ENCODE measurements at places on chromosomes 3 and 15. TPM values are rescaled to one million over a fixed set of nuclear protein-coding genes. Genes with fewer than 3 reads are reported as not detected.

The TM6SF1 gene
- 31.2 TPM for total RNA-seq

The AMIGO3 gene
- total RNA-seq, result not detected

The GRK7 gene
- not detected for total RNA-seq

The GPR149 gene
- not detected for total RNA-seq

The PDZRN3 gene
- 16.0 TPM for total RNA-seq

The LIPH gene
- 29.7 TPM for total RNA-seq

The ANKDD1A gene
- total RNA-seq, result 5.0 TPM

The TMEM207 gene
- total RNA-seq, result not detected

The SPATA12 gene
- 0.15 TPM for total RNA-seq

The CD96 gene
- total RNA-seq, result 5.6 TPM

The GALK2 gene
- 38.8 TPM for total RNA-seq

The EXD1 gene
- not detected for total RNA-seq

The THUMPD3 gene
- 29.2 TPM for total RNA-seq

The CGNL1 gene
- 46.0 TPM for total RNA-seq

The TIMMDC1 gene
- 99.4 TPM for total RNA-seq

The RHO gene
- total RNA-seq, result not detected

The SUCNR1 gene
- 2.7 TPM for total RNA-seq

The PRSS50 gene
- total RNA-seq, result 0.41 TPM

The UBAP1L gene
- 4.1 TPM for total RNA-seq

The KNG1 gene
- total RNA-seq, result not detected

The GRAMD1C gene
- 9.2 TPM for total RNA-seq

The TOPAZ1 gene
- total RNA-seq, result not detected

The NECTIN3 gene
- 25.1 TPM for total RNA-seq

The TTLL13 gene
- total RNA-seq, result not detected

The DUOXA2 gene
- total RNA-seq, result not detected

All from lower lobe of right lung (tissue), 2 donors.